ENCODE measurements at places on chromosomes 3 and 15. TPM values are rescaled to one million over a fixed set of nuclear protein-coding genes. Genes with fewer than 3 reads are reported as not detected.

- H3K4me3 ChIP-seq: no peak overlapping the region
- H3K36me3 ChIP-seq: no peaks in the 10 kb centered on the region
- DNase-seq: no peak
- H3K27me3 ChIP-seq: no peaks in the 10 kb centered on the region
- no peak overlapping the region for H3K27ac ChIP-seq
Observed at GRCh38 chr15:69595009-69595791, 142.6 kb downstream of the RPLP1 start.

GRCh38 chr3:69590111-69590510 lies 149.2 kb upstream of the MITF start:
- H3K27me3 ChIP-seq: no peaks in the 10 kb centered on the region
- no peak overlapping the region for H3K27ac ChIP-seq
- no peak for DNase-seq

DNA sequence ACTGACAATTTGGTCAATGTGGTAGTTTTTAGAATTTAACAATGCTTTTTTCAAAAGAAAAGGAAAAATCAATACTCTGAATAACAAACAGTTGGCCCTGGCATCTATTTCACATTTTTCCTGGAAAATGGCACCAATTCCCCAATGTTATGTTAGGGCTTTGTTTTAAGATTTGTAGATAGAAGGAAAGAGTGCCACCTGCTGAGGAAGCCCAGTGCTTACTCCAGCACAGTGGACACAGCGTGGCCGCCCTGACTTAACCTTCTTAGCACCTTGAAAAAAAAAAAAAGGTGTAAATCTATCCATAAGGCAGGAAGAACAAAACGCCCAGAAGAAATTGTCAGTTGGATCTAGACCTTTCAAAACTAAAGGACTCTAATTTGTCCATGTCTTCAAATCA lies 110.7 kb upstream of the CNTN4 start:
- DNase-seq: peak; percentile 14
- H3K4me3 ChIP-seq: no peak overlapping the region

DNA sequence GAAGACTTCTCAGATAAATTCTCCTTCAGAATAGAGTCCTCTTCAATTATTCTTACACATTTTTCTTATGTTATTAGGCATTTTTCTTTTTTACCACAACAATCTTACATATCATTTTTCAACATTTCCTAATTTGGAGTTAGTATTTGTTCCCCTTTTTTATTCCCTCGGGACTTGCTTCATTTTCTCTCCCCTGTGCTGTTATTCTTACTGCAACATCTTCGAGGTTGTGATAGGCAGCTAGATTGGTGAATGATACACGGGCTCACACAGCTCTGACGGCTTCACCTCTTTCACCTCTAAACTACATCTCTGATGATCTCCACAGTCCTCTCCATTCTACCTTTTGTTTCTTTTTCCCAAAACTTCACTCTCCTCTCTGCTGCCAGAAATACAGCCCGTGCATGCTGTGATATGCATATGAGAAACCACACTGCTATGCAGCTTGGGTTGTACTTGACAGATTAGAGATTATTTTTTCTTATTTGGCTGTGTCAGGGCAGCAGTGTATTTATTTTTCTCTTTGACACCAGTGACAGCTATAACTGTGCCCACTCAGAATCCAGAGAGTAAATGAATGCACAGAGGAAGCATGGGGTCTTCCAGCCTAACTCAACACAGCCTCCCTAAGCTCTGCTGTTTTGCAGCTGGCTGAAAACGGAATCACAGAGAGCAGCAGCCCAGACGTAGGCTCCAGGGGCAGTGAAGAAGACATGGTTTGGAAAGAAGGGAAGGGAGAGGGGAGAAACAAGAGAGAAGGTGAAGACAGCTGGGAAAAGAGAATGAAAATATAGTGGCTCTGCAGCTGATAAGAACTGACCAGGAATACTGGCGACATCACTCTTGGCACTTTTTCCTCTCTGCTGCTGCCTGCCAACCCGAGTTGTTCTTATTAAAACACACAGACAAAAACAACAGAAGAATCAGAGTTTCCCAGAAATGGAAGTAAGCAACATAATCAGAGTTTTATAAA lies 61.8 kb downstream of the SLC9A9 start:
- no peaks in the 10 kb centered on the region for H3K4me1 ChIP-seq
- no peak for DNase-seq
- no peak overlapping the region for H3K27ac ChIP-seq

The ATRIP gene
- 6.7 TPM for total RNA-seq

- no peak overlapping the region for H3K4me3 ChIP-seq
- H3K27me3 ChIP-seq: no peaks in the 10 kb centered on the region
- DNase-seq: no peak
- no peak overlapping the region for H3K27ac ChIP-seq
Observed at GRCh38 chr15:93479715-93480114, 390.7 kb upstream of the RGMA start.

The TNFSF10 gene
- total RNA-seq: 277 TPM

The DUOX2 gene
- 0.28 TPM for total RNA-seq

The CLSTN2 gene
- total RNA-seq: 12.0 TPM

The RETNLB gene
- total RNA-seq: not detected

- H3K4me1 ChIP-seq: no peaks in the 10 kb centered on the region
- no peak overlapping the region for H3K27ac ChIP-seq
- H3K27me3 ChIP-seq: no peaks in the 10 kb centered on the region
- DNase-seq: no peak
Observed at GRCh38 chr15:50077651-50078050, 41.4 kb downstream of the ATP8B4 start.

The NMNAT3 gene
- total RNA-seq: 6.4 TPM

DNA sequence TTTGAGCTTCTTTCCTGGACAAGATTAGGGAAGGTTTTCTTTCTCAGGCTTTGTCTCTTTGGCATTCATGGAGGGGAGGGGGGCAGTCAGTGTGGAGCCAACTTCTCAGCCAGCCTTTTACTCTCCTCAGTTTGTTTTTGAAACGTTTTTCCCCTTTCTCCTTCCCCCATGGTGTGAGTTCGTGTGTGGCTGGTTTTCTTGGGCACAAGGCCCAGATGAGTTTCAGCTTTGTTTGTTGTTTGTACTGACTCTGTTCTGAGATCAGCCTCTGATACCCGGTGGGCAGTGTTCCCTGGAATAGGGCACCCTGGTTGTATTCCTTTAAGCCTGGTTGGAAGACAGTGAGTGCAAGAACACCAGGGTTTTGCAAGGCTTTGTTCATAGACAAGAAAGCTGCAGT lies 168.2 kb upstream of the RARB start:
- DNase-seq: no peak
- no peak overlapping the region for H3K27ac ChIP-seq
- no peak overlapping the region for H3K4me3 ChIP-seq
- no peaks in the 10 kb centered on the region for H3K4me1 ChIP-seq

DNA sequence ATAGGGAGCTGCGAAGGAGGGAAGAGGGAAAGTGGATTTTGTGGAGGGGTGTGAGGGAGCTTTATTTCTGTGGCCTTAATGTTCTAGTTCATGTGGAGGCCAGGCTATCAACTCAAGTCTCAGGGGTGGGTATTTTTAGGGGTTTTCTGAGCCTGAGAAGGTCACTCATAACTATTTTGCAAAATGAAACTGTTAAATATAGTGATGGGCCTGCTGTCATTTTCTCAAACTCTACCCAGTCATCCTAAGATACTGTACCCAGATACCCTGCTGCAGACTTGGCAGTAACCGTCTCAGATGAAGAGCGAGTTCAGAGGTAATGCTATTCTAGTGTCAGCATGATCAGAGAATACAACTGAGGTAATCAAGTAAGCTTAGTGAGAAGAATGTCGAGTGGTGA lies 545.0 kb upstream of the TBL1XR1 start:
- H3K4me1 ChIP-seq: no peaks in the 10 kb centered on the region
- H3K4me3 ChIP-seq: no peak overlapping the region
- DNase-seq: no peak
- H3K36me3 ChIP-seq: no peaks in the 10 kb centered on the region
- no peak overlapping the region for H3K27ac ChIP-seq

DNA sequence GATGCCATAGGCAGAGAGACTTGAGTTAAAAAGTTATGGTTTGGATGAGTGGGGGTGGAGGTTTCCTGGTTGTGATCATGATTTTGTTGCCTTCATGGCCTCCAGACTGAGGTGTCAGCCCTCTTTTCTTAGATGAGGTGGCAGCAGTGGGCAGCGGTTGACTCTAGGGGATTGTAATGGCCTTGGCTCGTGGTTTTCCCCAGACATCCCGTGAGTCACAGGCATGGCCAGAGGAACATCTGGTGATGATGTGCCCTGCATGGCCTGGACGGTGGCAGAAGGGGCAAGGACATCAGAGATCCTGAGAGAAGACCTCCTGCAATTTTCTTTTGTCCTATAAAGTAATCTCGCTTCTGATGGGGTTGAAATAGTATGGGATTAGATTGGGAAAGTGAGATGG lies 12.4 kb downstream of the RETNLB start:
- no peak overlapping the region for H3K4me3 ChIP-seq
- H3K27ac ChIP-seq: no peak overlapping the region
- H3K4me1 ChIP-seq: no peaks in the 10 kb centered on the region
- H3K36me3 ChIP-seq: no peaks in the 10 kb centered on the region

DNA sequence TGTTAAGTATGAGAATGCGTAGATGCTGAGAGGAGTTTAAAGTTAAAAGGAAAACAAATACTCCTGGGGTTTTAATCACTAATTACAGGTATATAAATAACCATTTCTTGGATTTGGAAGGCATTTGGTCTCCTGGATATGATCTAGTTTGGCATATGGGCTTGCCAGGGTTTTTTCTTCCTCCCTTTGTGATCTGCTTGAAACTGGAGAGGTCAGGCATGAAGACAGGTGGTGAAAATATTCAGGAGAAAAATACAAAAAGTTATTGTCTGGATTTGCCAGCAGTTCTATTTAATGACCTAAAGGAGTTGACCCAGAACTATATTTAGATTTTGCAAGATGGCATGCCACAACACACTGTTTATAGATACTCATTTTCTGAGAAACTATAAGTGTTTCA lies 136.3 kb downstream of the DIPK2A start:
- no peaks in the 10 kb centered on the region for H3K36me3 ChIP-seq
- H3K4me1 ChIP-seq: no peaks in the 10 kb centered on the region
- H3K4me3 ChIP-seq: no peak overlapping the region

The ZPLD1 gene
- 1.2 TPM for total RNA-seq

GRCh38 chr15:38853608-38854007 lies 289.0 kb upstream of the RASGRP1 start:
- H3K27ac ChIP-seq: no peak overlapping the region
- no peaks in the 10 kb centered on the region for H3K36me3 ChIP-seq
- H3K4me1 ChIP-seq: no peaks in the 10 kb centered on the region
- H3K27me3 ChIP-seq: no peaks in the 10 kb centered on the region

DNA sequence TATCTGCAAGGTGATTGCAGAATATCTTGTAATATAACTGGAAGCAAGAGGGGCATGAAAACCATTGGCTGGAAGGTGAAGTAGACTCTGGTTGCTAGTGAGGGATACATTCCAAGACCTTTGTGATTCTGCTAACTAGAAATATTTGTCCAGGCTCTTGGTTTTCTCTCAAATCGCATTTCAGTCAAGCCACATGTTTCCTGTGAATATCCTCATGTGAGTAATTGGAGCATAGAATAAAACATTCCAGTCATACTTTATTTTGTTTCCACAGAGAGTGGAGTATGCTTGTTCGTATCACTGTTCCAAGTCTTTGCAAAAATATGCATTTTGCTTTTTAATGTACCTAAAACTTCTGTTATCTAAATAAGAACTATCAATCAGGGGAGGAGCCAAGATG lies 850.0 kb downstream of the EPHA3 start:
- H3K36me3 ChIP-seq: no peaks in the 10 kb centered on the region
- no peaks in the 10 kb centered on the region for H3K27me3 ChIP-seq
- no peaks in the 10 kb centered on the region for H3K4me1 ChIP-seq
- DNase-seq: no peak
- H3K4me3 ChIP-seq: no peak overlapping the region

Measured in kidney (tissue), 22 donors.